ENCODE measurements at places on chromosomes 4 and X.
A peak's percentile ranks its signal among the peaks of the same experiment; 100 is the strongest.

GRCh38 chrX:117982694-117983392 is 133.8 kb downstream of the KLHL13 start:
- no peak for DNase-seq

DNA sequence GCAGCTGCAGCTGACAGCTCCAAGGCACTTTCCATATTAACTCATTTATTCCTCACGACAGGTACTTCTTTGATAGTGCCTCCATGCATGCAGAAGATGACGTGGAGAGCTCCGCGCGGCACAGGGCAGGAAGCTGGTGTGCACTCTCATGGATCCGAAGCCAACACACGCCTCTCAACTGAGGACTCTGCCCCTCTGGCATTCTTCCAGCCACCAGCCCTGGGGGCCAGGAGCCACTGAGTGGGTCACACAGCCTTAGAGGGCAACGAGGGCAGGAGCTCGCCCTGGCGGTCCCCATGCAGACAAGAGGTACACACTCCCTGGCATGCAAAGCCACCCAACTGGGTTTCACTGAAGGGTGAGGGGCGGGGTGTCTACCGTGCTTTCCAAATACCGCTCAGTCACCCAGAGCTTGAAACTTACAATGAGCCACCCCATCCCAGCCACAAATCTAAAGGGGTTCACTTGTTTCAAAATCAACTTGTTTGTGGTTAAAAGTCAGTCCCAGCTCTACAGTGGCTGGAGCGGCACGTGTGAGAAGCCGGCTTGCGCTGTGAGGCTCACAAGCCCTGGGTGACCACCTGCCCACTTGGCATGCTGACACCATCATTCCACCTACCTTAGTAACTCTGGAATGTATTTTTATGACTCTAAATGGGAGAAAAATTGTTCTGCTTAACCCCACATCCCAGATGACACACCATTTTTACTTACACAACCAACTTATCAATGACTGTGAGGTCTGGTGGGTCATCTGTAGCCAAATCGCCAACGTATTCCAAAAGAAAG is 16.2 kb downstream of the NOP14 start:
- DNase-seq = no peak

DNA sequence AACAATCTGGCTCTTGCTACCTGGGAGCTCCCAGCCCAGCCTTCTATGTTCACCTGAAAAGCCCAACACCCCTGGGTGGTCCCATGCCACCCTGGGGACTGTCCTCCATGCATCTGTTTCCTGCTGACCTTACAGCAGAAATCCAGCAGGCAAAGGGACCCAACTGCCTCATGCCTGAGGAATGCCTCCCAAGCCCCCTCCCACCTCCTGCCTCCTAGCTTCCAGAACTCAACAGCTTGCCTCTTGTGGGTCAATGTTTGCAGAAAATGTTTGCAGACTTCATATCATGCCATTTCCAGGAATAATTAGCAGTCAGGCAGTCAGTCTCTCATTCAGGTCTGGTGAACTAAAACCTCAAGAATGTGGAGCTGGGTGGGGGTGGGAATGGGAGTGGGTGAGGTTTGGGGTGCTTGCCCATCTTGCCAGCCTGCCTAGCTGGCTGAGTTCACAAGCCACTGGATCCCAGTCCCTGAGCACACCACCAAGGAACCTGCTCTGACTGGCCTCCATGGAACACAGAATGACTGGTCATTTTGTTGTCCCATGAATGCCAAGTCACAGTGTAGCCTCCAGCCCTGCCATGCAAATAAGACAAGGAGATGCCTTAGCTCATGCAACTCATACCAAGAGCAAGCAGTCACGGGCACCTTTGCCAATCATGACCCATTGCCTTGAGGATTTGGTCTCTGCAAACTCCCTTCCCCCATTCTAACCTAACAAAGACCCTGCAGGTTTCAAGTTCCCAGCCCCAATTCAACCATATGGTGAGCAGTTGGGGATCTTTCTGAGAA is 12.1 kb upstream of the PLAC1 start:
- no peak for DNase-seq

- DNase-seq = peak; percentile 20
These were observed 181.4 kb upstream of the UGT8 start for GRCh38 chr4:114417214-114417613.

- peak; percentile 46 for DNase-seq
These were observed 21.4 kb downstream of the HELT start for GRCh38 chr4:185039508-185040273.

- DNase-seq = no peak
These were observed 45.2 kb downstream of the CXXC4 start for GRCh38 chr4:104449537-104449936.

DNA sequence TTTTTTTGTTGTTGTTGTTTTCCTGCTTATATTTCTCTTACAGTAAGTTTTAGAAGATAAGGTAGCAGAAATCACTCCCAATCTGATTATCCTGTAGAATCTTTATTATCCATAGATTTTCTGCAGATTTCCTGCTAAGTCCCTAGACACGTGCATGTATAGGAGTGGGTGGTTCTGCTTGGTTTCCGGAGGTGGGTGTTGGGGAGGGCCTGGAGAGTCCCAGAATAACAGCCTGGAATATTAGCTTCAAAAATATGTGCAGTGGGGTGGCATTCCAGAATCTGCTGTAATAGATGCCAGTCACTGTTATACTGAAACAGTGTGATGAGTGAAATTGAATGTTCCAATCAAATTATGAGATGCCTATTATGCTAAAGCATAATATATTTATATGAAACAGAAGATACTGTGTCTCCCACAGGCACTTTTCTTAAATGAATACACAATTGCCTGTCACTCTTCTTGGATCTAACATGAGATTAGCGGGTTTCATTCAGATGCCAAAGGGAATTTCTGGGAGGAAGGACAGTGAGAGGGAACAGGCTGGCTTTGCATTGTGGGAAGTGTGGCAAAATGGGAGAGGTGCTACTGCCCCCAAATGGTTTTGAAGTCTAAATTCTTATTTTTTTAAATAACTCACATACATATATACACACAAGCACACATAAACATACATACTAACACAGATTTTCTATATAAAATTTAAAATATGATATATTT is 37.6 kb downstream of the C4orf50 start:
- no peak for DNase-seq

- no peak for DNase-seq
These were observed 117.1 kb upstream of the USP9X start for GRCh38 chrX:40968180-40968579.

DNA sequence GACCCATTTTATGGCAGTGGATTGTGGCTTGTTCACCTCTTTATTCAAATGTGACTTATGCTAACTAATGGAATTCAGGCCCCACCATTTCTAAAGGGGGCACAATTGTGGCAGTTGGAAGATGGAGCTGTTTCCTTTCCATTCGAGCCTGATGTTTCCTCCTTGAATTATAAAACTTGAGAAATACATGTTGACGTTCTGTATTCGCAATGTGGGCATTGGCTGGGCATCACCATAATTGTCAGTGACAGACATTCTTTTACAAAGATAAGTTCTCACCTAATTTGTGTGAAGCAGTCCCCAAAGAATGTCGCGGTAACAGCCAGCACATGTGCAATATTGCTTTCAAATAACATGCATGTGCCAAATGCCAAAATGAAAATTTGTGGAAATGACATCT is 1070.2 kb upstream of the TENM3 start:
- no peak for DNase-seq

DNA sequence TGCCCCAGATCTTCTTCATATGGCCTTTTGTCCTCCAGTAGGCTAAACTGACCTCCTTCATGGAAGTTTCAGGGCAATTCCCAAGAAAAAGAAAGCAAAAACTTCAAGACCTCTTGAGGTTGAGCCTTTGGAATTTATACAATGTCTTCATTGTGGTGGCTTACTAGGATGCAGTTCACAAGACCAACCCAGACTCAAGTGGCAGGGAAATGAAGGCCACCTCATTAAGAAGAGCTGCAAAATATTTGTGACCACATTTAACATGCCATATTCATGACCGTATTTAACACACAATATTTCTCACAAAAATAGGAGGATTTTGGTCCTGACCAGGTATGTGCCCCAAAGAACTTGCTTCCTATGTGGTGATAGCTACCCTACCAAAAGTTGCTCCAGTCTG is 605.5 kb upstream of the PITX2 start:
- no peak for DNase-seq

DNA sequence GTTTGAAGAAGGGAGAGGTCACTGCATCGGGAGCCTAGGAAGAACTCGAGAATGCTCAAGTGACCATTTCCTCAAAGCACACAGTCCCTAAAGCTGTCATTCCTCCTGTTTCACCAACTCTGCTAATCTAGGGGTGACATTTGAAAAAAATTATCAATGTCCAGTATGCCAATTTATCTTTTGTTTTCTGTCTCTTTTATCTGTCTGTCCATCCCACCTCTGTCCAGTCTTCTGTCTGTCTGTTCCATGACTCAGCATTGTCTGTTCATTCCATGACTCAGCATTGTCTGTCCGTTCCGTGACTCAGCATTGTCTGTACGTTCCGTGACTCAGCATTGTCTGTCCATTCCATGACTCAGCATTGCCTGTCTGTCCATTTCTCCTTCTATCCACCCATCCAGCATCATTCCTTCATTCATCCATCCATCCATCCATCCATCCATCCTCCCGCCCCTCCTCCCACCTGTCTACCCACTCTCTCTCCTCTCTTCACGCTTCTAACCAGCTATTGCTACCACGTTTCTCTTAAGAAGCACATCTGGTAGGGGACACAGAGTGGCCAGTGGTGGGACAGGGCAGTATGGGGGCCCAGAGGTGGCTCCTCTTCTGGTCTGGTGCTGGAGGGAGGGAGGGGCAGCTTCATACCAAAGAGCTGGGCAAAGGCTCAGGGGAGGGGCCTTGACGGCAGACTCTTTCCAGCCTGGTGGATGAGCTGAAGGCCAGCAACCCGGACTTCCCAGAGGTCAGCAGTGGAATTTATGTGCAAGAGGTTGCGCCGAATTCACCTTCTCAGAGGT is 34.1 kb downstream of the HTRA3 start:
- no peak for DNase-seq

GRCh38 chr4:36039026-36039425 is 205.3 kb downstream of the ARAP2 start:
- no peak for DNase-seq

DNA sequence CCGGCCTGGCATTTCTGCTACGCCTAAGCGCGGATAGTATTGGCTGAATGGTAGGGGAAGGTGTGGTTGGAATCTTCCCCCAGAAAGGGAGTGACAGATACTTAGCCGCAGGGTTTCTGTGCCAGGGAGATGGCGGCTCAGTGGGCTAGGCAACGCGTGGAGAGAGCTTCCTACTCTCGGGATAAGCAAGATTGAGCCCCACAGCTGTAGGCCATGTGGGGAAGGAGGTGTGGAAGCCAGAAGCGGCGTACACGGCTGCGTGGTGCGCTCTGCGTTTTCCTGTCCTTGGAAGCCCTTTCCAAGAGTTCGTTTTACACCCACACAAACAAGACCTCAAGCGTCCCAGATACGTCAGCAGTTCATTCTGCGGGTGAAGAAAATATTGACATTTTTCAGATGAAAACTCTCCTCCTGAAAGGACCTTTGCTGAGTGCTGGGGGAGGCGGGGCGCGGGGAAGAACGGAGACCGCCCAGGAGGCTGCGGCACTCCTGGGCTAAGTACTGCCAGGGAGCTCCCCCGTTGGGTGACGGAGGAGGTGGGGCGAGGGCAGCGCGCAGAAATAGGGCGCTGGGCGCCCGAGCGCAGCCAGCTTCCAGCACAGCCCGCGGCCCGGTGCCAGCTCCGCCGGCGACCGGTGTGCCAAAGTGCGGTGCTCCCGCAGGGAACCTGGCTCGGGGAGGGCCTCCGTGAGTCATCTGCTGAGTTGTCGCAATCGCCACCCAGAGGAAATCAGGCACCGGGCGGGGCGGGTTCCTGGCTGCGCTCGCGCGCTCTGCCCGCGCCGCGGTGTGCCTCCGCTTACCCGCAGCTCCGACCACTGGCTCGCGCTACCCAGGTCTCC is at the start of gene GPAT3:
TSS of gene GPAT3 (plus strand) at position 589 of the 842 bp plus-strand sequence. CDS start 515 bp downstream, outside the sequence.
- peak; percentile 45 for DNase-seq

DNA sequence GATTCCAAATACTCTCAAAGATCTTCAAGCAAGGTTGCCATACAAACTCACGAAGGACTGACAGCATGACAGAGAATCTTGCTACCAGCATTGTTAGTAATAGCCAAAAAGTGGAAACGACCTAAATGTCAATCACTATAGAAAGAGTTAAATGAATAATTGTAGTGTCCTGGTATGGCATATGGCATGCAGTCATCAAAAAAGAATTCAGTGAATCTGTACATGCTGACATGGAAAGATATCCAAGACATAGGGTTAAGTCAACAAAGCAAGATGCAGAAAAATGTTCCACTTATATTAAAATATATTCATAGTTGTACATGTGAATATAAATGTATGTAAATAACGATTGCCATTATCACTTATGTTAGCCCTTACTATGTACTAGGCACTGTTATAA is 37.6 kb downstream of the SRPX2 start:
- DNase-seq = no peak

GRCh38 chrX:97867266-97867665 is 983.6 kb downstream of the RPA4 start:
- DNase-seq = no peak

- no peak for DNase-seq
These were observed 38.0 kb downstream of the GPM6B start for GRCh38 chrX:13778916-13779315.
